Foreskin keratinocyte (primary cell): ENCODE measurements at places on chromosomes 7 and 10.

- DNase-seq: no peak
Measured at GRCh38 chr10:61609701-61610100, 53.0 kb upstream of the CABCOCO1 start.

DNA sequence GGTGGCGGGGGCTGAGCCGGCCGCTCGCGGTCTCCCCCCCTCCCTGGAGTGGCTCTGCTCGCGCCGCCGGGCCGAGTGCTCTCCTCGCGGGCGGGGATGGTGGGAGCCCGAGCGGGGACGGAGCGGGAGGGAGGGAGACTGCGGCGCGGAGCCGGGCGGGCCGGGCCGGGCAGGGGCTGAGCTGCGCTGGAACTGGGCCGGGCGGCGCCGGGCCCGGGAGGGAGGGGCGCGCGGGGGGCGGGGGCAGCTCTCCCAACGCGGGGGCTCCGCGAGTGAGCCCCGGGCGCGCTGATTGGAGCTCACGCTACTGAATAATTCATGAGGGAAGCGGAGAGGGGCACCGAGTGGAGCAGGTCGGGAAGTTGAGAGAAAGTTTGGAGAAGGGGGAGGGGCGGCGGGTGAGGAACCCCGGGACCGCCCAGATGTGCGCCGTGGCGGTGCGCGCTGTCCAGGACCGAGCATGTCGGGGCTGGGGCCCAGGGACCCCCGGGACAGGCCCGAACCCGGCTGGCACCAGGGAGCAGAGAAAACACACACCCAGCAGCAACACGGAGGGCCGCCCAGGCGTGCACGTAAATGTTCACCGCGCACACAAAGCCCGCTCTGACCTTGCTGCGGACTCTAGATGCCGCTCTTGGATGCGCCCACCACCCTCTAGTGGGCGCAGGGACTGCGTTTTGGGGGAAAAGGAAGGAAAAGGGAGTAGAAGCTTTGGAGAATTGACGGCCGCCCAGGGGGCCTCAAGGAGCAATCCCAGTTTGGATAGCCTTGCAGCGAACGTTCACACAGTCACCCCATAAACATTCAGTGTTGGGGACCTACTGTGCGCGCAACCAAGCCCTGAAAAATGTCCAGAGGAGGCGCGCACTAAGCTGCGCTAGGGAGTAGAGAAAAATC, at the start of gene EPHB4:
Gene EPHB4 (minus strand): TSS at position 194 of the 897 bp plus-strand sequence. CDS start 493 bp downstream, outside the sequence.
- DNase-seq: peak; percentile 63

- DNase-seq: no peak
Measured at GRCh38 chr7:26172048-26172447, 20.1 kb downstream of the NFE2L3 start.

GRCh38 chr10:14077430-14077829, 253.3 kb downstream of the FRMD4A start:
- no peak for DNase-seq

GRCh38 chr7:153388611-153389010, 629.1 kb downstream of the ACTR3B start:
- DNase-seq: no peak

DNA sequence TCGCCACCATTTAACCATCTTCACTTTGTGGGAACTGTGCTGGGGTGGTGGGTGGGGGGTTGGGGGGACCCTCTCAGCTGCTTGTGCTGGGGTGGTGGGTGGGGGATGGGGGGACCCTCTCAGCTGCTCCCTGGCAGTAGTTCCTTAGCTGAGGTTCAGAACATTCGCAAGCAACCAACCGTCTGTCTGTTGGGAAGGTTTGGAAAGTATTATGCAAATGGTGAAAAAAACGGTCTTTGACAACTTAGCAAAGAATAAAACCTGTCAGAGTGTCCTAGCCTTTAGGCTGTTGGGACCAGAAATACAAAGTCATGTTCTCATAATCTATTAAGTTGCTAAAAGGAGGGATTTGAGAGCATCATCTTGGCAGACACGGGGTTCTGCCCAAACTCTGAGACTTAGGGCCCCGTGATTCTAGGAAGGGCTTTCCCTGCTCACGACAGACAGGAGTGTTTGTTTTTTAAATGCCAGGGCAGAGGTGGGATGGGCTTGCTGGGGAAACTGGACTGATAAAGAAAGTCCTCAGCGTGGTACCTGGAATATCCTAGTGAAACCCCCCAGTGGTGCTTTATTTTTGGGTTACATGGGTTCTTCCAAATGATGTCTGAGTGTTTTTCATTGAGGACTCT, 14.1 kb upstream of the SRGN start:
- DNase-seq: no peak

DNA sequence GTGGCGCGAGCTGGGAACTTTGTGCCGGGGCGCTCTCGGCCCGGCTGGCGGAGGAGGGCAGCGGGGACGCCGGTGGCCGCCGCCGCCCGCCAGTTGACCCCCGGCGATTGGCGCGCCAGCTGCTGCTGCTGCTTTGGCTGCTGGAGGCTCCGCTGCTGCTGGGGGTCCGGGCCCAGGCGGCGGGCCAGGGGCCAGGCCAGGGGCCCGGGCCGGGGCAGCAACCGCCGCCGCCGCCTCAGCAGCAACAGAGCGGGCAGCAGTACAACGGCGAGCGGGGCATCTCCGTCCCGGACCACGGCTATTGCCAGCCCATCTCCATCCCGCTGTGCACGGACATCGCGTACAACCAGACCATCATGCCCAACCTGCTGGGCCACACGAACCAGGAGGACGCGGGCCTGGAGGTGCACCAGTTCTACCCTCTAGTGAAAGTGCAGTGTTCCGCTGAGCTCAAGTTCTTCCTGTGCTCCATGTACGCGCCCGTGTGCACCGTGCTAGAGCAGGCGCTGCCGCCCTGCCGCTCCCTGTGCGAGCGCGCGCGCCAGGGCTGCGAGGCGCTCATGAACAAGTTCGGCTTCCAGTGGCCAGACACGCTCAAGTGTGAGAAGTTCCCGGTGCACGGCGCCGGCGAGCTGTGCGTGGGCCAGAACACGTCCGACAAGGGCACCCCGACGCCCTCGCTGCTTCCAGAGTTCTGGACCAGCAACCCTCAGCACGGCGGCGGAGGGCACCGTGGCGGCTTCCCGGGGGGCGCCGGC, 870 bp downstream of the FZD1 start:
- peak; percentile 73 for DNase-seq
